ENCODE measurements at places on chromosomes 12 and 14.

DNA sequence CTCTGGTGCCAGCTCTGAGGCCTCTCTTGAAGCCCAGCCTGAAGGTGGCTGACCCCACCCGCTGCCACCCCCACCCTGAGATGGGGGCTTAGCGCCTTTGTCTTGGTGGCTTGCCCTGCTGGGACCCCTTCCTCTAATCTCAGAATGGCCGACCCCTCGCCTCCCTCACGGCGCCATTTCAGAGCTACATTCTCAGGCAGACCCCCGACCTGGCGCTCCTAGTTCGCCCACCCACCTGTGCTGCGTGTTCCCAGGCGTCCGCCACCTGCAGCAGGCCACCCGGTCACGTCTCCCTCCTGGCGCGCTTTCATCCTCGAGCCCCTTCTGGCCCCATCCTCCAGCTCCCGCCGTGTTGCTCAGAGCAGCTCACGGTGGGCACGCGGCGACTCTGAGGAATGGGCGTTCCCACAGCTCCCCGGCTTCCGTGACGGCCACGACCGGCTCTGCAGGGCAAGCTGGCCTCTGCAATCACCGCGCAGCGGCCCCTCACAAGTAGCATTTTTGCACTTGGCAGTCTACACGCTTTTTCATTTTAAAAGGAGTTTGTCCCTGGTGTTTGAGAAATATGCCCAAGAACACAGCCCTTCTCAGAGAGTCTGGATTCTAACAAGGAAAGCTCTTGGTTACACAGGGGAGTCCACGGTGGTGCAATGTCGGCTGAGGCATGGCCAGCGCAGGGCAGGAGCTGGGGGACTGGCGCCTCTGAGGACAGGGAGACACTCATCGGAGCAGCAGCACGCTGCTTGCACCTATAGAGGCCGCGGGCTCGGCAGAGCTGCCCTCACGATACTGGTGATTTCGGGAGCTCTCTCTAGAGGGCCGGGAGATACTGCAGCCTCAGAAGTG lies 105.7 kb upstream of the C14orf180 start:
- DNase-seq: no peak

DNA sequence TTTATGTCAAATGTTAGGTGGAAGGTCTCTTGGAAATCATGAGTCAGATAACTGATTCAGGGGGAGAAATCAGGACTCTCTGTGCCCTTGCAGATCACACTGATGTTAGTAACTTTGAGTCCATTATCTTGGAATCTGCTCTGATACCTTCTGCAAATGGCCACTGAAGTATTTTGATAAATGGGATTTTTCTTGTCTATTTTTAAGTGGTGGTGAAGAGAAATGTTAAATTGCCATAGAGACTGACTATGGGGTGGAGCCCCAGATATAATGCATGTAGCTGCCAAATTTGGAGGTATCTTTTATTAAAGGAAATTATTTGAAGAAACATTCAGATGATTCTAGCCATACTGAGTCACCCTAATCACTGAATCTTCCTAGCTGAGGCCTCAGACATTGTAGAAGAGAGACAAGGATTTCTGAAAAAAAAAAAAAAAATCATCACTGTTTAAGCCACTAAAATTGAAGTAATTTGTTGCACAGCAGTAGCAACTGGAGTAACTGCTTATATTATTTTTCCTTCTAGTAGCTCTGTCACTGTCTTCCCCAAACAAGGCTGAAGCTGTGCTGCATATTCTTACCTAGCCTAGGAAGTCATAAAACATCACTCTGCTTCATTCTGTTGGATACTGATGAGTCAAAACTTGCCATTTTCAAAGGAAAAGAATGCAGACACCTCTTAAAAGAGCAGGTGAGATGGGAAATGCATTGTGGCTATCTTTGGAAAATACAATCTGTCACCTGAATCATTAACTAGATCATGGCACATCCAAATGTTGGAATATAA lies 36.0 kb upstream of the CLEC14A start:
- DNase-seq: no peak

DNA sequence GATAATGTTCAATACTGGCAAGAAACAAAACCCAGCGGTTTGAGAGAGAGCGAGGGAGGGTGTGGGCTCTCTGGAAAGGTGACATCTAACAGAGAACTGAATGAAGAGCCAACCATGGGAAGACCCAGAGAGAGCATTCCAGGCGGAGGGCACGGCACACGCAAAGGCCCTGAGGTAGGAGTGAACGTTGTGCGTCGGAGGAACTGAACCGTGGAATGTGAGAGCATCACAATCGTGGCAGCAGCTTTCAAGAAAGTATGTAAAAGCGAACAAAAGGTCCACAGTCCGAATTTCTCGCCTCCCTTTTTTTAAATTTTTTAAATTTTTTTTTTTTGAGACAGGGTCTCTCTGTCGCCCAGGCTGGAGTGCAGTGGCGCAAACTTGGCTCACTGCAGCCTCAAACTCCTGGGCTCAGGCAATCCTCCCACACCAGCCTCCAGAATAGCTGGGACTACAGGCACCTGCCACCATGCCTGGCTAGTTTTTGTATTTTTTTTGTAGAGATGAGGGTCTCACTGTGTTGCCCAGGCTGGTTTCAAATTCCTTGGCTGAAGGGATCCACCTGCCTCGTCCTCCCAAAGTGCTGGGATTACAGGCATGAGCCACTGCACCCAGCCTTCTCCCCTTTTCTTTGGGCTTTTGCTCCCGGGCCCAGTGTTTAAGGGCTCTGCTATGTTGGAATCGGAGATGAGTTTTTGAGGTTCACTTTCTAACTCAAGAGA lies 15.3 kb upstream of the SCARB1 start:
- DNase-seq: no peak

DNA sequence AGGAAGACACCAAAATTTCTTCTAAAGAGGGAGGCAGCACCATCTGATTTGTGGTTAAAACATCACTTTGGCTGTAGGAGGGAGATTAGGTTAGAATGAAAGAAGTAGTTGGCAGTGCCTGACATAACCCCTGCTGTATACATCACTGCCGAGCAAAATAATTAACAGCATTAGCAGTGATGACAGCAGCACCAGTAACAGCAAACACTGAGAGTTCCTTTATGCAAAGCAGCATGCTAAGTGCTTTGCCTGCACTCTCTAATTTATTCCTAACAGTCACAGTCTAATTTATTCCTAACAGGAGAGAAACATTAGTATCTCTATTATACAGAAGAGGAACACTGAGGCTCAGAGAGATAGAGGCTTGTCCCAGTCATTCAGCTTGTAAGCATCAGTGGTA lies 1469.7 kb downstream of the AACS start:
- no peak for DNase-seq

DNA sequence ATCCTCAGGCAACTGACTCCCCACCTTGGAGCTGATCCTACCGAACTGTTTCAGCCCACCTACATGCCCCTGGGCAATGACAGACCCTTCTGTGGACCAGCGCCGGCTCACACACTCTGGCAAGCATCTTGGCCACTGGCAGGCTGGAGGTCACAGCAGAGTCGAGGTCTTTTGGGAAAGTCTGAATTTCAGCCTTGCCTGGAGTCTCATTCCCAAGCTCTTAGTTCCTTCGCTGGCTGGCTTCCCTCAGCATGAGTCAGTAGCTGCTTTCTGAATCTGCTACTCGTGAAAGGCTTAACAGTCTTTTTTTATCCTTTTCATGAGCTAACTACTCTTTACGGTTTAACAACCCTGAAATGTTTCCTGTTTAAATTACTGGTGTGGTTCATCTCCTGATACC lies 44.5 kb downstream of the ASCL4 start:
- no peak for DNase-seq

GRCh38 chr12:77746096-77746495 lies 84.6 kb upstream of the NAV3 start:
- no peak for DNase-seq

DNA sequence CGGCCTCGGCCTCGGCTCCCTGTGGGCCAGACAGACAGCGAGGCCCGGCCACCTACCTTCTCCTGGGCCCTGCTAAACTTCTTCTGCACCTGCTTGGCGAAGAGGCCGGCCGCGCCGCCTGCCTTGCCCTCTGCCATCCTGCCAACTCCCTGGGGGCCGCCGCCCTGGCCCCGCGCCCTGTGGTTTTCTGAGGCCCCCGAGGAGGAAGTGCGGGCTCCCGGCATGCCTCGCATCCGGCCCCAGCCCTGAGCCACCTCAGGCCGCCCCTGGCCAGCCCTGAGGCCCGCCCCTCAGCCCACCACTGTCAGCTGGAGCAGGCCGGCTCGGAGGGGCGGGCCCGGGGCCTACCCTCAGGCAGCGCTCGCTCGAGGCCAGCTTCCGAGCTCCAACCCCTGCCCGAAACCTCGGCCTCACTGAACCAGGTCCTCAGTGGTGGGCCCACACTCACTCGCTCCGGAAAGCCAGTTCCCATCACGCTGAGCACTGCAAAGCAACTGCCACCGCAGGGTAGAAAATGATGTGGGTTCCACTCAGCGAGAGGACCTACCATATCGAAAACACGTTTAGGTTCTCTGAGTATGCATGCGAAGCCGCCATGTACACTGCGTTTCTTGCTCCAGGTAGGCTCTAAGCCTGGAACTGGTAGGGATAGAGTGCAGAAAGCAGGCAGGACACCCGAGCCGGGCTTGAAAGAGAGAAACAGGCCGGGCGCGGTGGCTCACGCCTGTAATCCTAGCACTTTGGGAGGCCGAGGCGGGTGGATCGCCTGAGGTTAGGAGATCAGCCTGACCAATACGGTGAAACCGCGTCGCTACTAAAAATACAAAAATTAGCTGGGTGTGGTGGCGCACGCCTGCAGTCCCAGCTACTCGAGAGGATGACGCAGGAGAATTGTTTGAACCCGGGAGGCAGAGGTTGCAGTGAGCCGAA lies at the start of gene BIN2:
BIN2 (minus strand) TSS at position 209 of the 930 bp plus-strand sequence; CDS start at position 137, 72 bp downstream.
- peak; percentile 84 for DNase-seq

DNA sequence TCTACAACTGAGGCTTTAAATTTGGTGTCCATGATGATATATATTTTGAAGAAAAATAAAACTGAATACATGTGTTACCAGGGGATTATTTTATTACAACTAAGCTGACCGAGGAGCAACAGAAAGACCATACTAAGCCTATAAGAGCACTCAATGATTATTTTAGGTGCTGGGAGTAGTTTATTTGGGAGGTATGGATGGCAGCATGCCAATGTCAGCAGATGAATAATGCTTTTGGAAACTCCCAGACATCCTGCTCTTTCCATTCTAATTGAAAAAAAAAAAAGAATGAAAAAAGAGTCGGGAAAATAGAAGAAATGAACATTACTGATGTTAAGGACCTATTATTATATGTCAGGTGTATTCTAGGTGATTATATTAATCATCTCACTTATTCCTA lies 441.2 kb downstream of the BTG1 start:
- no peak for DNase-seq

- peak; percentile 49 for DNase-seq
Observed at GRCh38 chr12:121400332-121401139, 618 bp downstream of the RNF34 start.

GRCh38 chr12:118618695-118619094 lies 242.3 kb downstream of the SUDS3 start:
- DNase-seq: no peak

DNA sequence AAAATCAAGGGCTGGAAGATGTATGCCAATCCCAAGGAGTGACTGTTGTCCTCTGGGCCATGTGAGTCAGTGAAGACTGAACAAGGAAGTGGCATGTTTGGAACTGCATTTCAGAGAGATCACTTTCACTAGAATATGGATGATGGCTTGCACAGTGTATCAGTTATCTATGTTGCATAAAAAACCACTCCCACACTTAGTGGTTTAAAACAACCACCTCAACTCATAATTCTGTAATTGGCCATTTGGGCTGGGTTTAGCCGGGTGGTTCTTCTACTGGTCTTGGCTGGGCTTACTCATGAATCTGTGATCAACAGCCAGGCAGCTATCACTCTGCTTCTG lies 15.4 kb downstream of the BDKRB1 start:
- DNase-seq: no peak

All from CD4-positive, alpha-beta T cell treated with Interleukin-15 for 1 hour (primary cell).